ENCODE measurements at places on chromosomes 6 and 20.

DNA sequence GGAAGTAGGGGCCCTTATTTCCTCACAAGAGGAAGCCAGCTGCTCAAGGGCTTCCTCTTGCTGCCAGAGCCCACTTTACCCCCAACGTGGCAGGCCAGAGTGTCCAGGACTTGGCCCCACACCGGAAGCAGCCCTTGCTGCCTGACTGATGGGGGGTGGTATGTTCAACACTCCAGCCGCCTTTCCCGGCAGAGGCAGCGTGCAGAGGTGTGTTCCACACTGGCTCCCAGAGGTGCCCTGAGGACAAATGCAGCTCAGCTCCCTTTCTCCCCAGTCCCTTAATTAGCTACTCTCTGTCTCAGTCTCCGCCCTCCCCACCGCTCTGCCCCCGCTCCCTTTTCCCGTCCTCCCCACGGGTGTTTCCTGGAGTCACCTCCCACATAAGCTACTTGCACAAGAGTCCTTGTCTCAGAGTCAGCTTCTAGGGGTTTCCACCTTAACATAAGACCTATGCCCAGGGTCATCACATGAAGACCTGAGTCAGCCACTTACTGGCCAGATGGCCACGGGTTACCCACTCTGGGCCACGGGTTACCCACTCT is 61.7 kb upstream of the SHLD1 start:
- no peak for DNase-seq

DNA sequence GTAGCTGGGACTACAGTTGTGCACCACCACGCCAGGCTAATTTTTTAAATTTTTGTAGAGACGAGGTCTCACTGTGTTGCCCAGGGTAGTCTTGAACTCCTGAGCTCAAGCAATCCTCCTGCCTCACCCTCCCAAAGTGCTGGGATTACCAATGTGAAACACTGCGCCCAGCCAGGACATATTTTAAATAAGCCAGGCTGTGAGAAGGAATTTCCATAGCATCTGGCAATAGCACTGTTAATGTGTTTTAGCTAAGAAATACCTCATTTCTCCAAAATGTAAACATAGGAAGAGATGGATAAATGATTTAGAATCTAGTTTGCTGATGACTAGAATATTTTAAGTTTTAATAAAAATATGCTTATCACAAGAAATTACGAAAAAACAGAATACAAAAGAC is 27.0 kb upstream of the SLA2 start:
- DNase-seq, result no peak

DNA sequence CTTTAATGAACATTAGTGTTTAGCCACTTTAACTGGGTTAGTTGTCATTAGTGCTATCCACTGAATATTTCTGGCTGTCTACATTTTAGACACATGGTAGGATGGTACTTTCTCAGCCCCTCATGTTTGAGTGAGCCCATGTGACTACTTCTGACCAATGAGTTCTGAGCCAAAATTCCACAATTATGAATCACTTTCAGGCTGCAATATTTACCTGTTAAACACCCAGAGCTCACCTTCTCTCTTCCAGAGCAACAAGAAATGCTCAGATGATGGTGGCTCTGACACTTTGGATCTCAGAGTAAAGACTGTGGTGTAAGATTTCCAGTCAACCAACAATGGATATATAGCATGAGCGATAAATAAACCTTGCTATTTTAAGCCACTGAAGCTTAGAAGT is 24.8 kb downstream of the SPACA1 start:
- DNase-seq, result no peak

DNA sequence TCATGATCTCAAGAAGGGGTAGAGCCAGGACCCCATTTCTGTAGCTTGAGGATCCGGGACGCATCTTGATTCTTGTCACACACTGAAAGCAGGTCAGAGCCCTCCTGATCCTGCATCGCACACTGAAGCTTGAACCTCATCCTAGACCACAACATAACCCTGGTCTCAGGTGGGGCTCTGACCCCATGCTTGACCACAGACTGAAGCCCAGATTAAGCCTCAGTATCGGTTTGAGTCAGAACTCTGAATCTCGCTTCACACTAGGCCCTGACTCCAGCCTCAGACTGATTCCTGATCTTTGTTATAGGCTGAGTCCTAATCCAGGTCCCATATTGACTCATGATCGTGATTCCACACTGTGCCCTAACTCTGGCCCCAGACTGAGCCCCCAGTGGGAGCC is 8.5 kb upstream of the RSPO4 start:
- no peak for DNase-seq

GRCh38 chr20:63553251-63553932 is 567 bp upstream of the FNDC11 start:
- peak; percentile 89 for DNase-seq

DNA sequence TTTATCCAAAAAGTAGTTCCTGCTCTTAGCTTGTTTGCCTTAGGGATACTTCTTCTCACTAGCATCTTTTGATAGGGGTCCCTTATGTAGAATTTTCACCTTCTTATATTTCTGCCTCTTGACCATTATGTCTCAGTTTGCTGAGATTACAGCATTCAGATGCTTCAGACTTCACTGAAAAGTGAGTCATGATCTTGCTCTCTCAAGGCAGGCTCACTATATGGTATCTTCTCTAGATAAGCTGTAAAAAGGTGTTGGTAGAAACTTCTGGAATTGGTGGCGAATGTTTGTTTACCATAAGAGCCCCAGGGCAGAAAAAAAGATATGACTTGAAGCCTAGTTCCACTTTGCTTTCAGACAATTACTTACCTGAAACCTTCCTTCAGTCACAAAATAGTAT is 19.7 kb downstream of the GTPBP2 start:
- DNase-seq, result no peak

Data from cardiac fibroblast (primary cell).